ENCODE measurements at places on chromosomes 2 and 18. TPM values are rescaled to one million over a fixed set of nuclear protein-coding genes. Genes with fewer than 3 reads are reported as not detected.
A peak's percentile ranks its signal among the peaks of the same experiment; 100 is the strongest.

XDH gene
- not detected for total RNA-seq

- no peak for DNase-seq
- no peak overlapping the region for H3K4me3 ChIP-seq
- H3K4me1 ChIP-seq, result peaks cover 30% of the 10 kb centered on the region
- H3K36me3 ChIP-seq, result peaks cover 34% of the 10 kb centered on the region
- H3K27ac ChIP-seq, result peak overlapping the region; percentile 14
Observed at GRCh38 chr2:74374509-74375205, 5.5 kb downstream of the DCTN1 start.

DNA sequence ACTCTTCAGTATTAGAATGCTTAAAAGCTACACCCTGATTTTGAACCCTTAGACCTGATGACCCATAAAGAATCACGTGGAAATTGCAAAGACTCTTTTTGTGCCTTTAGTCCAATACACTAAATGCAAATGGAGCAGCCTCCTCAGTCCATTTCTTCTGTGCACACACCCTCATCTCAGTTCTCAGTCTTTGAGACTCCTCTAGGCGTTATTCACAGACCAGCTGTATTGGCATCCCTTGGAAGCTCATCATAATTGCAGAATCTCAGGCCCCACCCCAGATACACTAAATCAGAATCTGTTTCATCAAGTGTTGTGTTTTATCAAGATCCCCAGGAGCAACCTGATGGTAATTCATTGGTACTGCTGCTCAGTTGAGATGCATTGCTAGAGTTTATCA lies 335.0 kb upstream of the ATP5MC3 start:
- no peak for DNase-seq
- H3K36me3 ChIP-seq, result no peaks in the 10 kb centered on the region
- no peak overlapping the region for H3K27ac ChIP-seq
- no peaks in the 10 kb centered on the region for H3K27me3 ChIP-seq
- no peaks in the 10 kb centered on the region for H3K4me1 ChIP-seq

DNA sequence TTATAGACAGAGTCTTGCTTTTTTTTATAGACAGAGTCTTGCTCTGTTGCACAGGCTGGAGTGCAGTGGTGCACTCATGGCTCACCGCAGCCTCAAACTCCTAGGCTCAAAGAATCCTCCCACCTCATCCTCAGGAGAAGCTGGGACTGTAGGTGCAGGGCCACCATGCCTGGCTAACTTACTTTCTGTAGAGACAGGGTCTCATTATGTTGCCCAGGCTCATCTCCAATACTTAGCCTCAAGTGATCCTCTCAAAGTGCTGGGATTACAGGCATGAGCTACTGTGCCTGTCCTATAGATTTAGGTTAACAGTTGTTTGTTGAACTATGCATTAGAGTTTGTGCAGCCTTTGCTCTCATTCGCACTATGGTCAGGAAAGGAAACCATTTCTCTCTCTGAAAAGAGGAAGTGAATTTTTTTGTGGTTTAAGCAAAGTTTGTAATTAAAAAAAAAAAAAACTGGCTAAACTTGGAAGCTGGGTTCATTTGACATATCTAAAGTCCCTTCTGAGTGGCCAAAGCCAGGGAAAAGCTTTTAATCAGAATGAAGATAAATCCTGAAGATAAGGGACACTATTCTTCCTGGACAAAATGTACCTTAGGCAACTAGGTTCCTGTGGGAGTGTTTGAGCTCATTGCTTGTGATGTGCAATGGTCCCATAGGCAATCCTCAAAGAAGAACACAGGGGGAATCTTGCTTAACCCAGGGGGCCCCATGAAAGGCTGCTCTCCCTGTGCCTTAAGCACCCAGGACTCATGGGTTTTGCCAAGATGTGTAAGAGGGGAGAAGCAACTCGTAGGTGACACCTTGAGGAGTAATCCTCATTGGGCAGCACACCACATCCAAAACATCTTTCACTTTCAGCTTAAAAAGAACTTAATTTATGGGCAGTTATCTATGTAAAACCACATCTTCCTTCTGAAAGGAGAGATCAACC lies 201.7 kb downstream of the MREG start:
- peaks cover 21% of the 10 kb centered on the region for H3K4me1 ChIP-seq
- DNase-seq, result no peak
- peaks cover 9% of the 10 kb centered on the region for H3K27me3 ChIP-seq
- peak overlapping the region; percentile 39 for H3K4me3 ChIP-seq
- H3K27ac ChIP-seq, result peak overlapping the region; percentile 74

DNA sequence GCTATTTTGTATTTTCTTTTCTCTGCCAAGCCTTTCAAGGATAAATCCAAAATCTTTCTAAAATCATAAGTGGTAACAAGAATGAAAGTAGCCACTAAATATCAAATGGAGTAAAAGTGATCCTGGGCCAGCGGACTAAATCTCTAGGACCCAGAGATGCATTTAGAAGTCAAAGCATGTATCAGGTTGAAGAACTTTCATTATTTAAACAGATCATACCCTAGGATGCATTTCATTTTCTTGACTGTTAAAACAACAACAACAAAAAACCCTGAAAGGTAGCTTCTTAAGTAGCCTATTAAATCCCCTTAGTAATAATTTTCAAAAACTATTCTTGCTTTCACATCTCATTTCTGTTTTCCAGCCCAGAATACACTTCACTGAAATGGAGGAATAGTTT lies 4.8 kb upstream of the POU3F3 start:
- DNase-seq, result no peak
- peaks cover 87% of the 10 kb centered on the region for H3K27me3 ChIP-seq
- peaks cover 18% of the 10 kb centered on the region for H3K4me1 ChIP-seq
- no peak overlapping the region for H3K27ac ChIP-seq

DNA sequence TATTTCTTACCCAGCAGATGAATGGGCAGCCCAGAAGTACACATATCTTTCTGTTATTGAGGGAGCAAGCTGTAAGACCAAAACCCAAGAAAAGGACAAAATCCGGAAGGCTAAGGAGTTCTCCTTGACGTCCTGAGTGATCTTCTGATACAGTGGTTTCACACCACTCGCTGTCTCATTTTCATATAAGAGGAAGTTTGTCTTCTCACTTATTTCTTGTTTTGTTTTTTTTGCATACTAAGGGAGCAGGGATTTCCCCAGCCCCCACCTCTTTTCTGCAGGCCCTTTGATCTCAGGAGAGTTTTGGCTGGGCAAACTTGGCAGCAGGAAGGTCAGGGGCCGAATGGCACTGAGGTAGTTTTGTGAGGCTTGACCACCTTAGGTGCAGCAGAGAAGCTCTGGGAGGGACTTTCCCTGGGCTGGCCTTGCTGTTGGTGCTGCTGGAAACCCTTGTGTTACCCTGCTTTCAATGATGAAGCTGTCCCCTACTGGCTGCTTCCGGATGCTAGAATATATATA lies 13.3 kb downstream of the CHRNA1 start:
- H3K4me1 ChIP-seq, result peaks cover 37% of the 10 kb centered on the region
- peak overlapping the region; percentile 60 for H3K27ac ChIP-seq
- peaks cover 13% of the 10 kb centered on the region for H3K27me3 ChIP-seq
- no peaks in the 10 kb centered on the region for H3K36me3 ChIP-seq

DNA sequence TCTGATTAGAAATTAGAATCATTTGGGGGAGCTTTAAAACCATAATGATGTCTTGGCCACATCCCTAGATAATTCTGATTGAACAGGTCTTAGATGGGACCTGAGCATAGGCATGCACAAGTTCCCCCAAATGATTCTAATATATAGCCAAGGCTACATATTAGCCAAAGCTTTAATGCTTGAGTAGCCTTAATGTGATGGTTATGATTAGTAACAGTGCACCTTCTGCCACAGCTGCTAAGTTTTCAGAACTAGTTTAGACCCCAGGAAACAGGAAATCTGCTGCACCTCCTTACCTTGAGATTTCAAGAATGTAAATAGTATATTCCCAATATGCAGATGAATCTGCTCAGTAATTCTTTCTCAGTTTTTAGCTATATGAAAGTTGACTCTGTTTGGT lies 119.8 kb downstream of the PTPN4 start:
- H3K4me3 ChIP-seq, result no peak overlapping the region
- peaks cover 4% of the 10 kb centered on the region for H3K36me3 ChIP-seq
- no peak overlapping the region for H3K27ac ChIP-seq
- peaks cover 5% of the 10 kb centered on the region for H3K4me1 ChIP-seq

- peaks cover 2% of the 10 kb centered on the region for H3K4me1 ChIP-seq
- H3K36me3 ChIP-seq, result no peaks in the 10 kb centered on the region
- no peak for DNase-seq
- H3K4me3 ChIP-seq, result no peak overlapping the region
Observed at GRCh38 chr2:55159037-55159651, 72.9 kb downstream of the CLHC1 start.
